ENCODE measurements at places on chromosomes 7 and 10.

- no peak for DNase-seq
Measured at GRCh38 chr7:157475095-157475494, 138.3 kb downstream of the DNAJB6 start.

DNA sequence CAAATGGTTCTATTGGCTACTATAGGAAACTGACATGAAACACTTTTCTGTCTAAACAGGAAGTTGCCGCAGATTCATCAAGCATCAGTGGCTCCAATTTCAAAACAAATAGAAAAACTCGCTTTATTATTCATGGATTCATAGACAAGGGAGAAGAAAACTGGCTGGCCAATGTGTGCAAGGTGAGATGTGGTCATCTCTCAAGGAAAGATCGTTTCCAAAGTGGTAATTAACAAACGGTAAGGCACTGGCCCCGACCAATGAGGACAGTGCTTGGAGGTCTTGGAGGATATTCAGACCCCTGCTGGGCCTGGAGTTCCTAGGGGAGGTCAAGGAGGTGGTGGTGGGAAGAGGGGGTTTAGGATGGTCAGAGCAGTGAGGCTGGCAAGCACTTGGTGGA, 2.6 kb downstream of the PNLIP start:
- DNase-seq = no peak

DNA sequence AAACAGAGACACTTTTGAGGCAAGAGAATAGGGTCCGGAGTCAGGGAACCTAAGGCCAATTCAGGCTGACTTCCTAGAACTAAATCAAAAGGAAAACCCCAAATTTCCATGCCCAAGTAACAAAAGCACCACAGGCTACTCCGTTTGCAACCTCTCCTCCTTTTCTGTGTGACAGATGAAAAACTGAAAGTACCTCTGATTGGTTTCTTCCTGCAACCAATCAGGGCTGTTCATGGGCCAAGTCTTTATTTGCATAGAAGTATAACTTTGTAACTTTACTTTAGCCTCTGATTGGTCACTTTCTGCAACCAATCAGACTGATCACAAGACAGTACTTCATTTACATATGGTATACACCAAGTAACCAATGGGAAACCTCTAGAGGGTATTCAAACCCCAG, 239.9 kb upstream of the KCND2 start:
- no peak for DNase-seq

DNA sequence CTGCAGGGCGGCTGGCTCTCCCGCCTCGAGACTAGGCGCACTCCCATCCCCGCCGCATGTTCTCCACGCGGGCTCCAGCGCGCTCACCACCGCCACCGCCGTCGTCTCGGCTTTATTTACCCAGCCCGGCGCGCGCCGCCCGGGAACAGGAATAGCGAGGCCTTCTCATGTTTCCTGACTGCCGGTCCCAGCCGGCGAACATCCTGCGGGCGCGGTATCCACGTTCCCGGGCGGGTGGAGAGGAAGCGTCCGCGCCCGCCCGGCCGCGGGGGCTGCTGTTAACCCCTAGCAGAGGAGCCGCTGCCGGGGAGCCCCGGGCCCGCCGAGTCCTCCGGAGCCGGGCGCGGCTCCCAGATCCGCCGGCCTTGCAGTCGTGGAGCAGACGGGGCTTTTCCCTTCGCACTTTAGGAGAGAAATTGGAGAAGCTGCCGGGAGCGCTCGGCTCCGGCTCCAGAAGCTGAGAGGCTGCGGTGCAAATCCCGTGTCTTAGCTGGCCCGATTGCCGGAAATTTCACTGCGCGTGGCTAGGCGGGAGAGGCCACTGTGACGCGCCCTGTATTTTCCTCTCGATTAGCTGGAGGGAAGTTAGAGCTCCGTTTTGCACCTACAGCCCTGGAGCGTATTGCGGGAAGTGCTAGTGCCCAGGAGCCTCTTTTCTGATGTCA, at the start of gene MKX:
TSS of gene MKX (minus strand) at position 88 of the 665 bp plus-strand sequence. CDS start 2,404 bp downstream, outside the sequence.
- no peak for DNase-seq
